ENCODE measurements at places on chromosomes 6 and 20. TPM values are rescaled to one million over a fixed set of nuclear protein-coding genes. Genes with fewer than 3 reads are reported as not detected.
A peak's percentile ranks its signal among the peaks of the same experiment; 100 is the strongest.

GRCh38 chr20:32528171-32528891 is 56.8 kb downstream of the NOL4L start:
- no peak for DNase-seq

DNA sequence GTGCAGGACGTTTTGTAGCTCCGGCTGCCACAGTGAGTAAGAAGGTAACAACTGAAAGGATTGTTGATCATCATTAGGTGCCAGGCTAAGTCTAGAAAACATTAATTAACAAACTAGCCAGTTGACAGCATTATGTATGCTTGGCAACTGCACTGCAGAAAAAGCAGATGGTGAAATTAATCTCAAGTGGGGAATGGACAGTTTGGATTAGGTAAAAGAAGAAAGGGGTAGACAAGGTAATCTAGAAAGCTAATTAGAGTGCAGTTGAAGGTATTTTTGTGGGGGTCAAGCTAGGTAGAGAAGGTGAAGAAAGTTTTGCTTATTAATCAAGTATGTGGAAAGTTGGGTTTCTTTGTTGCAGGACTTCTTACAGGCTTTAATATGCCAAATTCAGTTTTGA is 69.7 kb upstream of the HINT3 start:
- DNase-seq = no peak

DNA sequence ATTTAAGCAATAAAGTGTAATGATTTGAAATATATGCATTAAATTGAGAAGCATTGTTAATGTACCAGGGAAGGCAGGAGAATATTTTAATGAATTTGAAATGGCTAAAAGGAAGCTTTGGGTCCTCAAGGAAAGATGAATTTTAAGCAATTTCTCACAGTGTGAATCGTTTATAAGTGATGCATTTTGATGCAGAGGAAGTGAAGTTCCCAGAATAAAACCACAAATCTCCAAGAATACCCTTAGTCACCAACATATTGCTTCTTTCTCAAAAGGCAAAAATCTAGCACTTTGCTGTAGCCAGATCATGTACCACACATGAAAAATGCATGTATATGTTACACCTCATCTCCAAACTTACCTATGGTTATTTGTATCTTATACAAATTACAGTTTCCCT is 11.7 kb downstream of the TPD52L1 start:
- DNase-seq = no peak

- DNase-seq = peak; percentile 45
Observed at GRCh38 chr6:3325210-3325609, 66.5 kb downstream of the PSMG4 start.

- no peak for DNase-seq
Observed at GRCh38 chr20:8155229-8155628, 23.2 kb downstream of the PLCB1 start.

The CAGE1 gene
- total RNA-seq = 0.28 TPM

- no peak for DNase-seq
Observed at GRCh38 chr20:37917461-37917860, 14.5 kb downstream of the VSTM2L start.

- DNase-seq = no peak
Observed at GRCh38 chr6:34182751-34183531, 37.1 kb upstream of the GRM4 start.

DNA sequence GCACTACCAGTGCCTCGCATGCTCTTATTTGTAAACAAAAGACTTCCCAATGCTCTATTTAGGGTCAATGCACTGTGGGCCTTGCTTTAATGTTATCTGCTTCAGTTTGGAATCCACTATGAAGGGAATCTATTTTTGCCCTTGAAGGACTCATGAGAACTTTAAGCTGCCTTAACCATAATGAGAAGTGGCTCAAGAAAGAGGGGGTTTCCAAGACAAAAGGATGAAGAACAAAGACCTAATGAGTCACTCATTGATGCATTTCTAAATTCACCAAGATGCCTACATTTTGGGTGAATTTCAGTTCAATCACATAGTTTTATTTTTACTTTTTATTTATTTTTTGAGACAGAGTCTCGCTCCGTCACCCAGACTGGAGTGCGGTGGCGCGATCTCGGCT is 228.2 kb downstream of the LY86 start:
- DNase-seq = no peak

DNA sequence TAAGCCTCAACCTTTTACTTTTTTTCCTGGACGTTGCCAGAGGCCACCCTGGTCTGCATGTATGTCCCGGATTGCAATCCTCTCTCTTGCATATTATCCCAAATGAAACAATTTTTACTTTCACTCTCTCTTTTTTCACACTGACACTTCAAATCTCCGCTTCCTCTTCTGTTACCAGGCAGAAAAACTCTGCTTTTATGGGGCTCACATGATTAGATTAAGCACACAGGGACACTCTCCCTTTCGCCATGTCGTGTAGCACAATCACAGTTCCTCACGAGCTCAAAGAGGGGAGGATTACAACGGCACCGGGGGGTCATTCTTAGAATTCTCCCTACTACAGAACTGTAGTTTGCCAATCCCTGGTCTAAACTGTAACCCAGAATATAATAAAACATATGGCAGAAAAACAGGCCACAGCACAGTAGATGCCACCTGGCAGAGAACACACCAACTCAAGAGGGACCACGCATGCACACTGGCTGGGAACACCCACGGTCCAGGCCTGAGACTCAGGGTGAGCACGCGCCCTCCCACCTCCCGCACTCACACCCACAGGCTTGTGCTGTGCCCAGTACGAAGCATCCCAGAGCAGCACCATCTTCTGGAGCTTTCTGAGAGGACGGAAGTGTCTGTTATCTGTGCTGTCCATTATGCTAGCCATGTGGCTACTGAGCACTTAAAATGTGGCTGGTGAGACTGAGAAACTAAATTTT is 288.7 kb downstream of the KIF16B start:
- DNase-seq = no peak

- DNase-seq = no peak
Observed at GRCh38 chr6:121335087-121336008, 1.1 kb upstream of the TBC1D32 start.

The GLP1R gene
- 0.55 TPM for total RNA-seq

The KPNA5 gene
- total RNA-seq = 9.7 TPM

GRCh38 chr20:3655131-3655405 is 8.1 kb downstream of the GFRA4 start:
- DNase-seq = no peak

GRCh38 chr20:49505518-49505917 is 23.1 kb upstream of the KCNB1 start:
- DNase-seq = peak; percentile 63

- DNase-seq = no peak
Observed at GRCh38 chr20:8842525-8842924, 226.4 kb upstream of the PLCB4 start.

GRCh38 chr6:142356201-142356883 is 54.5 kb downstream of the ADGRG6 start:
- DNase-seq = no peak
